ENCODE measurements at places on chromosomes 6 and 20.

- DNase-seq, result no peak
Observed at GRCh38 chr6:137820425-137820824, 46.6 kb upstream of the TNFAIP3 start.

DNA sequence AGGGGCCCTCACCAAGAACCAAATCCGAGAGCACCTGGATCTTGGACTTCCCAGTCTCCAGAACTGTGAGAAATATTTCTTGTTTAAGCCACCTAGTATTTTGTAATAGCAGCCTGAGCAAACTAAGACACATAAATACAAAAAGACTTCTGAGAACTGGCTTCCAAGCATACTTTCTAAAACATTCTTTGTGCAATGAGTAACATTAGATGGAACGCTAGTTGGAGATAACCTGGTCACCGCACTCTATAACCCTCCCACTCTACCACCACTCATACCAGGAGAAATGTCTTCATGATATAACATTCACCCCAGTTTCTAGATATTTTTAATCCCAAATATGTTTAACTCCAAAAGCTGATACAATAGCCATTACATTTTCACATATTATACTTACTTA, 169.5 kb upstream of the THEMIS start:
- DNase-seq, result no peak

GRCh38 chr6:62286470-62286843, 432 bp upstream of the KHDRBS2 start:
- DNase-seq, result no peak

- no peak for DNase-seq
Observed at GRCh38 chr6:19925533-19925932, 88.4 kb downstream of the ID4 start.

DNA sequence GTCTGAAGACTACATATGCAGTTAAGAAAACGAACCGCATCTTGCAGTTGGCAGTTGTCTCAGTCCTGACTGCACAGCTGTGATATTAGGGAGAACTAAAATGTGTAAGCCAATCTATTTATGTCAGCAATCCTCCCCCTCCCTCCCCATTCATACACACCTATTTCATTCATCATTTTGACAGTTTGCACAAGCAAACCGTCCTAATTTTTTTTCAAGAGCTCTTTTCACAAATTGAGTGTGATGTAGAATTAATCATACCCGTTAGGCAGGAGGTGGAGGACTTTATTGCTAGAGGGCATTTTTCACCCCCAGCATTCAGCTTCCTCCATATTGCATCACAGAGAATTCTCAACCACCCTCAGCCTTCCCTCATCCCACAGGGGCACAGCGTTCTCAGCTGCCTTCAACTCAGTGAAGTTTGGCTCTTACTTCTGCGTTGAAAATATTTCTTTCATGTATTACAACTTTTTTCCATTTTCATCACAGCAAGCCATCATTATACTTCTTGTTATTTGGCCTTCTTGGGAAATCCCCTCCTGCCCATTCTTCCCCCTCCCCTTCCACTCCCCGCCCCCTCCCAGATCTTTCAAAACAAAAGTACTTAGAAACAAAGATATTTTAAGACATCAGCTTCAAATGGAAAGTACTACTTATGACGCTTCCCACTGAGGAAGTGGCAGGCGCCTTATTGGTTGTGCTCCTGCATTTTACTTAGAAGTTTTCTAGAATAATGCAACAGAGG, 37.5 kb downstream of the NOX3 start:
- peak; percentile 53 for DNase-seq

DNA sequence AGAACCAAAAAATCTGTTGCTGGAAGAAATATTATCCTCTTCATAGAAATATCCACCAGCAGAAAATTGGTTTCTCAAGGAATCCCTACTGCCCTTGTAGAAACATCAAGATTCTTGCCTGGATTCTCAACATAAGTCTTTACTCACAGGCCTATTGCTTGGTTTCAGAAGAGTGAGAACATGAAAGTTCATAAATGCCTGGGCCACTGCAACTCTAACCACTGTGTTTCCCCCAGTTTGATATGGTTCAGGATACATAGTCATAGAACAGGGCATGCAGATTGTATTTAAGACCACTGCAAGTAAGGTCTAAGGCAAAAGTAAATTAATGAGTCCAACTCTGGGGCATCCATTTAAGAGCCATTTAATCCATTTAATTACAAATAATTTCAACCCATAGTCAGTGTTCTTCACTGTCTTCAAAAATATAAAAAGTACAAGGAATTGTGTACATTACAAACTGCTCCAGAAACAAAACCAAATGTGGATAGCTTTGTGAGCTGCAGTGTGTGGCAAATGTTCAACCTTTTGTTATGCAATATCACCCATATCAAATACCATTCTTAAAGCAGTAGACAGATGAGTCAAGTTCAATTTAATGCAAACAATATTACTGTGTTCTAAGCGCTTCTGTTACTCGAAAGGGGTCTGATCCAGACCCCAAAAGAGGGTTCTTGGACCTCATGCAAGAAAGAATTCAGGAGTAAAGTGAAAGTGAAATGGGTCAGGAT, 83.3 kb downstream of the OPRM1 start:
- DNase-seq, result no peak

DNA sequence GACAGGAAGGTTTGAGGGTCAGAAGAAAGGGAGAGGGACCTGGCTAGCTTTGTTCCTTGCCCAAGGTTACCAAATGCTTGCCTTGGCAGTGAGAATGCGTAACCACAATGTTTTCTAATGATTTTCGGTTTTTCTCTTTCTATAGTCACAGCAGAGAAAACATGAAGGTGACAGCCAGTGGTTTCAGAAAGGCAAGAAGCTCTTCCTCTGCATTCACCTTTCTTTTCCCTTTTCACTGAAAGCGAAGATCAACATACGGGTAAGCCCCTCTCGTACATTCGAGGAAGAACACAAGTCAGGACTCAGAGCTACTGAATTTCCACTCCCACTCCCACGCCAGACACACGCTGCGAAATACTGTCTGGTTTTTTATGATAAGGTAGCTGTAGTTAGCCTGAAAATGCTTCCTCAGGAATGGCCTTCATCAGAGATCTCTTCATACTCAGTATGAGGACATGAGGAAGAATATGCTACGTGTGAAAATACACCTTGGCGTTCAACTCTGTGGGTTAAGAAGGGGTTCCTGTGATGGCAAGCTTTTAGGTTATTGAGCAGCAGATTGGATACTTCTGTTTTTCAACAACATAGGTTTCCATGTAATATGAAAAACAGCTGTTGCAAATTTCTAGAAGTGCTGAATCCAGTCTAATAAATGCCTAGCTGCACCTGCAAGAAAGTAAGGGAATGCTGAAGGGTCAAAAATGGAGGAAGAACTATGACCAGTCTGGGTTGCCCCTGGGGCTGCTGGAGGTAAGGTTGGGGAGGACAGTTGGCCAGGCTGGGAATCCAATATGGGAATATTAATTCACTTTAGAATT, 7.4 kb upstream of the CD83 start:
- no peak for DNase-seq

GRCh38 chr20:20864351-20865096, 152.1 kb upstream of the RALGAPA2 start:
- DNase-seq, result no peak

DNA sequence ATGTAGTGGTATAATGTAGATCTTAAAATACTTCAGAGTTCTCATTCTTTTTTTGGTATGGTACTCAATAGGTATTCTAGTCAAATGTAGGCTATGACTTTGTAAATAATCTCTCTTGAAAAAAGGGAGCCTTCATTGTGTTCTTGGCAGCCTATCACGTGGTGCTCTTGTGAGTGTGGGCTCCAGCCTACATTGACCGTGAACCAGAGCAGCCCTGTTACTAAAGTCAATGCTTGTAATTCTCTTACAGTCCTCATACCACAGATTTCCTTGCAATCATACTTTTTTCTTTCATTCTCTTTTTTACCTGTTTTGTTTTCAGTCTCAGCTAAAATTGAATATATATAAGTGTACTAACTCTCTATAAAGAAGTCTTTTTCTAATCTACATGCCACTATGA, 31.1 kb downstream of the ARID1B start:
- no peak for DNase-seq

DNA sequence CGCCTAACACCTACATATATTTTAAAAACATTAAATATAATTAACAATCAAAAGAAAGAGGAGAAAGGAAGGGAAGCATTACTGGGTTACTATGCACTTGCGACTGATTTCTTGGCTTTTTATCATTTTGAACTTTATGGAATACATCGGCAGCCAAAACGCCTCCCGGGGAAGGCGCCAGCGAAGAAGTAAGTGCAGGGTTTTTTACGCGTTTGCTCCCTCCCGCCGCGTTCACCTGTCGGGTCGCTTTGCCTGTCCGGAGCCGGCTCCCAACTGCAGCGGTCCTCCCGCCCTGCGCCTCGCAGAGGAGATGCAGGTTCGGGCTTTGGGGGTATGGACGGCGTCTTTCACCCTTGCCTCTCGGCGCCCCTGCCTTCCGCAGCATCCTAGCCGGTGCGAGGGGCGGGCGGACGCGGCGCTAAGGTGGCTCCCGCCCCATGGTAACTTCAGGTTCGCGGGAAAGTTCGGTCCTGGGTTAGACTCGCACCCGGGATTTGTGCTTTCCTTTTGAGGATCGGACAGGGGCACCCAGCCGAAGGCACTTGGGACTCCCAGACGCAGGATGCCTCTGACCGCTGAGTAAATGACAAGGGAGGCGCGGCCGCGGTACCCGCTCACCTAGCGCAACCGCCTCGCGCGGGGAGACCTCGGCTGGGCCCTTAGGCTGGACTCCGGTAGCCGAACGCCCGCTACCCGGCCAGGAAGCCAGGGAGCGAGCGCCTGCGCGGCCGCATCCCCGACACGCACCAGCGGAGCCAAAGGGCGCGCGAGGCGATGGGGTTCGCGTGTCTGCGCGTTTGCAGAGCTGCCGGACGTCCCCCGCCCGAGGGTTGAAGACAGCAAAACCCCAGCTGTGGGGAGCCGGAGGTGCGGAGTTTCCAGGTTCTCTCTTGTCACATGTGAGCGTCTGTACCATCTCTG, 891 bp downstream of the RSPO3 start:
- DNase-seq, result peak; percentile 22

DNA sequence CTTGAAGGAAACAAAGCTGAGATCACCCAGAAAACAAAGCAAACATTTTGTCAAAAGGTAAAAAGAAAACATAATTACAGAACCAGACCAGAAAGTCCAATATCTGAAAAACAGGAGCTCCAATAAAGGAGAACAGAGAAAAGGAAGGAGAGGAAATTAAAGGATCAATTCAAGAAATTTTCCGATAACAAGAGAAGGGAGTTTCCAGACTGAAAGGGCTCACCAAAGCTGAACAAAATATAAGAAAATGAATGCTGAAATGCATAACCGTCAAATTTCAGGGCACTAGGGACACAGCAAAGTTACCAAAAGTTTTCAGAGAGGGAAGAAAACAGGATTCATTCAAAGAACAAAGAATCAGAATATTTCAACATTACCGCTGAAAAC, 23.9 kb downstream of the ILRUN start:
- DNase-seq, result no peak

- DNase-seq, result no peak
Observed at GRCh38 chr20:36408219-36408618, 102.1 kb downstream of the DLGAP4 start.

DNA sequence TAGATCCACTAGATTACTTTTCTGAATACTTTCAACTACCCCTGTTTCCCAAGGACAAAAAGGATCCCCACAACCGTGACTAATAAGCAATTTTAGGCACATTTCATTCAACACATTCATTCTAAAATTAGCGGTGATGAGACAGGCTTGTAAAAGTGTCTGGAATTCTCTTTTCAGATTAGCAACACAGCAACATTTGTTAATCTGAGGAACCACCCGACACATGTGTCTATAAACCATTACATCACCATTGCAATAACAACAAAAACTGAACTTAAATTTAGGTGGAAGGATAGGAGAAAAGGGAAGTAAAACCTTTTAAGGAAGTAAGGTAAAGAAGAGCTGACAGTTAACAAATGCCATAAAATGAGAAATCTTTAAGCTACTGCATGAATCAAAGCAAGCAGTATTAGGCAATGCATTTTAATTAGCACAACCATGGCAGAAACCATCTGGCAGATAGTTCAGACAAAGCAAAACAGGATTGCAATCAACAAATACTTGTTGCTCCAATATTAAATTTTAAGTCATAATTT, 49.1 kb downstream of the MAP3K7 start:
- DNase-seq, result peak; percentile 30

DNA sequence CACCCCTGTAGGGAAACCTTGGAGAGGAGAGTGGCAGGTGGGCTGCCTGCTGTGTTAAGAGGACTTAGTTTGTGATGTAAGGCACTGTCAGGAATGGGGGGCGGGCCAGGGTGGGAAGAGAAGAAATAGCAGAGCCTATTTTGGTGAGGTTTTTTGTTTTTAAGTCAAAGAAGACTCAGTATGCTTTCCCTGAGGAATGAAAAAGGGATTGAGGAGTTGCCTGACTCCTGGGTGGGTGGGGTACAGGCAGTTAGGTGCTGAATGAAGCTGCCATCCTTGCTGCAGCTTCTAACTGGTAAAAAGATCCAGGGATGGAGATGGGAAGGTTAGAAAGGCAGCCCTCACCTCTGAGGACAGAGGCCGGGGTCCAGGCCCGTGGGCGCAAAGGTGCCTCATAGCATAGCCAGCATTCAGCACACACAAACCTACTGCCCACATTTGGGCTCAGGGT, 37.9 kb downstream of the PLCG1 start:
- DNase-seq, result no peak

DNA sequence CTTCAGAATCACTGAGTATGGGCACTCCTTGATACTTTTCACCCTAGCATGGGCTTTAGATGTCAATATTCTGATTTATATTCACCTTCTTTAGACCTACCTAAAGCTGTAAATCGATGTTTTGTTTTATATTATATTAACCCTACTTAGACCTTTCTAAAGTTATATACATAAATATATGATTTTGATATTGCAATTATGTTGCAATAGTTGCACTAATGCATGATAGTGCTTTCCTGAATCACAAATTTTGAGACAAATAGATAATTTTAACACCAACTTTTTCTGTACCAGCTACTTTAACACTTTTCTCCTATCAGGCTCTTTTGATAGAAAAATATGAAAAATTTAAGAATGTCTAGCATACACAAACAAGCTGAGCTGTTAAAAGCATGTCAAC, 34.0 kb upstream of the JAG1 start:
- no peak for DNase-seq

DNA sequence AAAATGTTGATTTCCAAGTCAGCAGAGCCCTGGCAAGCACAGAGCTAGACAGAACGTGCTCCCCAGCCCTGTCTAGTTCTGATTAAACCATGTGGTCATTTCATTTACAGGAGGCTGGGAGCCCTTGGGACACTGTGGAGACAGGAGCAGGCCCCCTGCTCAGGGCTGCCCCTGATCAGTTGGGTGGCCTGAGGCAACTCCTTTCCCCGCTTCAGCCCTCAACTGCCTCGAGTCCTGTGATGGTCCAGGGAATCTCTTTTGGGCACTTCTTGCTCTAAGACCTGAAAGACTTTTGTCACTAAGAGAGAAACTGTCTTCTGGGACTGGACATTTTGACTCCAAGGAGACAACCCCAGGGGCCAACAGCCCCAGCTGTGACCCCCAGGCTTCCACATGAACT, 13.5 kb downstream of the DYNLRB1 start:
- no peak for DNase-seq
